Activated naive CD8-positive, alpha-beta T cell treated with anti-CD3 and anti-CD28 coated beads, Interleukin-2, amount 50 U/mL, for 24 hours (primary cell): ENCODE measurements at places on chromosomes 1 and 21.
A peak's percentile ranks its signal among the peaks of the same experiment; 100 is the strongest.

- DNase-seq: no peak
These were observed 5.1 kb upstream of the RIPPLY3 start for GRCh38 chr21:37001441-37001840.

- DNase-seq: no peak
These were observed 255.0 kb downstream of the VAV3 start for GRCh38 chr1:107710005-107710404.

DNA sequence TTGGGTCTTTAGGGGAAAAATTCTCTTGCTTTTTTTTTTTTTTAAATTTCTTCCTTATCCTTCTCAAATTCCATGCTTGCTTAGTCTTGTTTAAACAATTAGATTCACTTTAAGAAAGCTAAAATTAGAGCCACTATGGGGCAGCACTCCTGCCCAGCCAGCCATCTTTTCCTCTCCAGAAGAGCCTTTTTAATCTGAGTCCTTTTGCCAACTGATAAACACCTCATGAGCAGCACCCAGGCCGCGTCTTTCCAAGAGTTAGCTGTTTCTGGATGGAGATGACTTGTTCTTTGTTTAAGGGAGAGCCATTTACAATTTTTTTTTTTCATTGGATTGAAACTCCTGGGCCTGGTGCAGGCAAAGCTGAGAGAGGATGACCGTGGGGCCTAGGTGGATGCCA is 53.3 kb upstream of the TSPAN2 start:
- DNase-seq: no peak

DNA sequence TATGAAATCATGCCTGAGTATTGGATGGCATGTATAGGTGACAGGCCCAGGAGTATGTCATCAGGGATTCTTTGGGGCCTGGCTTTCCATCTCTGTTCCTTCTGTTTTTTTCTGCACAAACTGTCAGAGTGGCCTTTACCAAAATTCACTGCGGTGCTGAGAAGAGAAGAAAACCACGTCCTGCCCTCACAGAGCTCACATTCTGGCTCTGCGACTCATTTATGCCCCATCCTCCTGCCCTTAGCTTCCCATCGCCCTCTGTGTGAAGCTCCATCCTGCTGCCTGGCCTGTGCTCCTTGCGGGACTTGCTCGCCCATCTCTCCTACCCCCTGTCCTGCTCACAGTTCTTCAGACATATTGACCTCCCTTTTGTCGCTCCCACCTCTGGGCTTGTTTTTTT is 73.4 kb downstream of the HUNK start:
- no peak for DNase-seq

- DNase-seq: no peak
These were observed 24.9 kb downstream of the NGF start for GRCh38 chr1:115313182-115313581.

- DNase-seq: no peak
These were observed 365.6 kb downstream of the DUSP10 start for GRCh38 chr1:221376286-221376685.

DNA sequence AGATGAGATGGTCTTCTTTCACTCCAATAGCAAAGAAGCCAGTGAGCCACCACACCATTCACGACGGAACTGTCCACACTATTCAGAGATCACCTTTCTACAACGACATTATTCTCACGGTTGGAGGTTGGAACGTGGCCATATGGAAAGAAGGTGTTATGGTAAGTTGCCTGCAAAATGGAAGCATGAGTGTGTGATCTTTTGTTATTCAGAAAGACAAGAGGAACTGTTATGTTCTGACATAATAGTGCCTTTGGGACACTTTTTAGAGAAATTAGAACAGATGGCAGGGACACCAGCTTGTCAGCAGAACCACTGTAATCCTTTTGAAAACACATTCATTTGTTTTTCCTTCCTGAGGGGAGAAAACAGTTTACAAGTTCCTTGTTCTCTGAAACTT is 75.8 kb upstream of the MCOLN3 start:
- DNase-seq: no peak

- DNase-seq: no peak
These were observed 189.5 kb downstream of the ZSCAN20 start for GRCh38 chr1:33661811-33662454.

- DNase-seq: peak; percentile 23
These were observed 215.4 kb downstream of the ASTN1 start for GRCh38 chr1:176949033-176949662.

DNA sequence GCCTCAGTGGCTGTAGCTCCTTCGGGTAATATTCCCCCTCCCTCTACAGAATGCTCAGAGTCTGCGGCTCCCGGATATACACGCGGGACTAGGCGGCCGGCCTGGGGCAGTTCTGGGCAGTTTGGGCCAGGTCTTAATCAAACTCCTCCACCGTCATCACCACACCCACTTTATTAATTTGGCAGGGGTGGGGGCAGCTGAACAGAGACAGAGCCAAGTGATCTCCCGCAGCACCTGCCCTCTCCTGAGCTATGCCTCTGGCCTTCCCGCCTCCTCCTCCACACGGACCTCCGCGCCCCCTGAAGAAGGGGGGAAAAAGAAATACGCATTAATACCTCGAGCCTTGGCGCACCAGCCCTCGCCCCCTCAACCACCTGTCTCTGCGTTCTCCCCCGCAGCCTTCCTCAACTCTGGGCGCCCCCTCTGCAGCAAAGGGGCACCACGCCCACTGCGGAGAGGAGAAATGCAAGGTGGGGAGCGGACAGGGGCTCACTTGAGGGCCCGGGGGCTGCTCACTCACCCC is 42.6 kb downstream of the CD34 start:
- DNase-seq: no peak

DNA sequence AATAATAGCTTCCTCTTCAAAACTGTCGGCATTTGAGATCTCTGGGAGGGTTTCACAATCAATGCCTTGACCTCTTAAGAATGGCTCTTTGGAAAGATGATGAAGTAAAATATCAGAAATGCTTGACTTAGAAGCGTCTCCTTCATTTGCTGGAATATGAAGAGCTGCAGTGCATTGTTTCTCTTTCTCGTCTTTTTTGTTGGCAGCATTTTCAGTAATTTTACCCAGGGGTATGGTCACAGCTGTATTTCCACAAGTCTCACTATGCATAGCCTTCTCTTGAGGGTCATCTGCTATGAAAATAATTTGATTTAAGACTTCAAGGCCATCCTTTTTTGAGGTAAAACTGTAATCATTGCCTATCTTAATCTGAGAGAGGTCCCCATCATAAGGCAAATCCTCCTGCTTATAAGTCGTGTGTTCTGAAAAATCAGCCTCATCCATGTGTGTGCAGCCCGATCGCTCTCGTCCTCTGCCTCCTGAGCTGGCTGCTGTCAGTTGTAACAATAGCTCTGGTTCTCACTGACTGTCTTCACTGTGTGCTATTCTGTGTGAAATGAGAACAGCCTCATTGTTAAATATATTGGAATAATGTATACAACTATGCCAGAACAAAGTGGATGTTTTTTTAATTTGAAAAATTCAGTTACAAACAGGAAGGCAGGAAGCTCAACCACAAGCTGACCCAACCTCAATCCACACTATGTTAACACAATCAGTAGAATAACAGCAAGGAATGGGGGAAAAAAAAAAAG is 4.5 kb downstream of the AKNAD1 start:
- DNase-seq: no peak

DNA sequence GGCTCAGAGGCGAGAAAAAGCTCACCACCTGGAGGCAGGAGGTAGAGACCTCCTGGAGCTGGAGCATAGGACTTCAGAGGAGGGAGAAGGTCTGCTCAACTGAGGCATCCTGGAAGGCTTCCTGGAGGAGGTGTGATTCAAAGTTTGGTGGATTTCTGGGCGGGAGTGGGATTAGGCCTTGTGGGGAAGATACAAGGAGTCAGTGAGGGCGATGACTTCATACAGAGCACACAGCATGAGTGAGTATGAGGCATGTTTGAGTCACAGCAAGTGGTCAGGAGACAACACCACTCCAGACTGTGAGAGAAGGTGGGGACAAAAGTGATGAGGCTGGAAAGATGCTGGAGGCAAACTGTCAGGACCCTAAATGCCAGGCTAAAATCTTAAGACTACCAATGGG is 77.6 kb downstream of the MATN1 start:
- no peak for DNase-seq

GRCh38 chr1:16119926-16120325 is 35.9 kb downstream of the EPHA2 start:
- DNase-seq: no peak

- DNase-seq: no peak
These were observed 86.7 kb downstream of the MAST2 start for GRCh38 chr1:45890078-45890477.

DNA sequence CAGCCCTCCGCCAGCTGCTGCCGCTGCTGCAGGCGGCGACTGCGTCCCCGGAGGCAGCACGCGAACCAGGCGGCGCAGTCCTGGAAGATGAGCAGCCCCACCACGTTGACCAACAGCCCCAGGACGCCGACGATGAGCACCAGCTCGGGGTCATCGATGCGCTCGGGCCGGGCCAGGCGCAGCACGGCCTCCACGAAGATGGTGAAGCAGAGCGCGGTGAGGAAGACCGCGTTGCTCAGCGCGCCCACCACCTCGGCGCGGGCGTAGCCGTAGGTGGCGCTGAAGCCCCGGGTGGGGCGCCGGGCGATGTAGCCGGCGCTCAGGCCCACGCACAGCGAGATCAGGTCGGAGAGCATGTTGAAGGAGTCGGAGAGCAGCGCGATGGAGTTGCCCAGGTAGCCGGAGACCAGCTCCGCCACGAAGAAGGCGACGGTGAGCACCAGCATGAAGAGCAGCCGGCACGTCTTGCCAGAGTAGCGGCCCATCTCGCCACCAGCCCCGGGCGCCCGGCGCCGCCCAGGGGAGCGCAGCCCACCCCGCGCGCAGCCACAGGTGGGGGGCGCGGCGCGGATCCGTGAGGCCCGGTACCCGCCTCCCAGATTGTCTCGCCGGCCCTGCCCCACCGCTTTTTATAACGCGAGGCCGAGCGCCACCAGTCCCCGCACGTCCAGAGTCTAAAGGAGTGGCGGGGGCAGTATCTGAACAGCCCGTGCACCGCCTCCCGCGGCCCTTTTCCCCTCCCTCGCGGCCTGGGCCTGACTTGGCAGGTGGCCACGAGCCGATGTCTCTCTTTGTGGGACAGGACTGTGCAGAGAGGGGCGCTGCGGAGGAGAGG is at the start of gene SLC30A10:
TSS of gene SLC30A10 (minus strand) at position 602 of the 835 bp plus-strand sequence. CDS start at position 485, 117 bp downstream.
- no peak for DNase-seq

DNA sequence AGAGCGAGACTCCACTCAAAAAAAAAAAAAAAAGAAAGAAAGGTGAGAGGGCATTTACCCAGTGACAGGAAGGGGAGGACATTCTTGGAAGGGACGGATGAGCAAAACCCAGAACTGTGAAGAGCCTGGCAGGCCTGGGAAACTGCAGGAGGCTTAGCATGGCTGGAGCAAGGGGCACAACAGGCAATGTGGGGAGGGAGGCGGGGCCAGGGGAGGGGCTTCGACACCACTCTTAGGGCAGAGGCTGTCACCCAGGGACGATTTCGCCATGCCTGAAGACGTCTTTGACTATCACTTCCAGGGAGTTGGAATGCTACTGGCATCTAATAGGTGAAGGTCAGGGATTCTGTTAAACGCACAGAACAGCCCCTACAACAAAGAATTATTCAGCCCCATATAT is 184.0 kb downstream of the HUNK start:
- DNase-seq: no peak

GRCh38 chr1:209557221-209557620 is 26.3 kb upstream of the CAMK1G start:
- no peak for DNase-seq

DNA sequence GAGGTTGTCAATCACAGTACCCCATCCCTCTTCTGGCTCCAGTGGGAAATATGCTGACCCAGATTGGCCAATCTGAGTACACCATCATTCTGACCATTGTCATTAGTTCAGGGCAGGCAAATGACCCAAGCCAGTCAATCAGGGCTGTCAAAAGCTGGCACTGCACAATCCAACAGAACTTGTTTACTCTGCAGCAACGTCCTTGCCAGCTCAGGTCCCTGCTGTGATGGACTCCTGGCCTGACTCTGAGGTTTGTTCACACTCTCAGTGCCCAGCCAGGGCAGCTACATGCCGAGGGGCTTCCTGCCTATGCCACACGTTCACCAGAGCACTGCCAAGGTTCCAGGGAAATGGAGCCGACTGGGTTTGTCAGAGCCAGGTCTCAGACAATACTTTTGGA is 14.7 kb upstream of the OVAAL start:
- no peak for DNase-seq

- no peak for DNase-seq
These were observed 104.4 kb upstream of the DPT start for GRCh38 chr1:168833362-168833761.

GRCh38 chr1:230141021-230141648 is 74.1 kb downstream of the GALNT2 start:
- no peak for DNase-seq

- DNase-seq: no peak
These were observed 87.8 kb downstream of the GLUL start for GRCh38 chr1:182303778-182304177.

DNA sequence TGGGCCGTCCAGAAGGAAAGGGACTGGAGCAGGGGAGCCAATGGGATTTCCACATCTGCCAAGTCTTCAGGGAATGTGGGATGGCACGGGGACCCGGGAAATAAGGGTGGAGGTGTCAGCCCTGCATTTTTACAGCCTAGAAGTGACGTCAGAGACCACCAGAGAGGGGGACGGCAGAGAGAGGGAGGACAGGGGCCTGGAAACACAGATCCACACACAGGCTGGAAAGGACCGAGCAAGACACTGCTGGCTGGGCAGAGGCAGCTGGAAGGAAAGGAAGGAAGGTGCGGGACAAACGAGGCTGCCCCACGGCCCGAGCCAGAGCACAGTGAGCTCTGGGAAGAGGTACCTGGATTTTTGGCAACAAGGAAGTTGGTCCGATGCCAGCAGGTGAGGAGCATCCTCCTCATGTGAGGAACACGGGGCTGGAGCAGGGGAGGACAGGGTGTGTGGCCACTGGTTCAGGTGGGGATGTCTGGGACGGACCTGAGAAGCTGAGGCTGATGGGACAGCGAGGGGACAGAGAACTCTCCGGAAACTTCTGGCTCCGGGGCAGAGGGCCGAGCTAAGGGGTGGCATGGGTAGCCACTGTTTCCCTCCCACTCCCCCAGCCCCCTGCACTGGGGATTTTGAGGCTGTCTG is 138.3 kb downstream of the PGBD5 start:
- no peak for DNase-seq

DNA sequence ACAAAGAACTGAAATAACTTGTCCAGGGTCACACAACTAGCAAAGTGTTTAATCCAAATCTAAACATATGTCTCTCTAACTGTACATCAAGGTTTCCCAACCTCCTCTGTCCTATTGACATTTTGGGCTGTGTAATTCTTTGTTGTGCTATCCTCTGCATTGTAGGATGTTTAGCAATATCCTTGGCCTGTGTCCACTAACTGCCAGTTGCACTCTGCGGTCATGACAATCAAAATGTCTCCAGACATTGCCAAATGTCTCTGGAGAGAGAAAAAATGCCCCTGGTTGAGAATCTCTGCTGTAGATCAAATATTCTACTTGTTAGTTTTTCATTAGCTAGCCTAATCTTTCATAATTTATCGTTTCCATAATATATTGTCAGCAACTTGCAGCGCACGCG is 353.4 kb upstream of the NEGR1 start:
- no peak for DNase-seq

- DNase-seq: no peak
These were observed 52.0 kb downstream of the LAMC2 start for GRCh38 chr1:183238071-183238470.
